ENCODE measurements at places on chromosomes 3 and 15. TPM values are rescaled to one million over a fixed set of nuclear protein-coding genes. Genes with fewer than 3 reads are reported as not detected.

The ACOX2 gene
- 43.0 TPM for total RNA-seq

The CLSTN2 gene
- 0.60 TPM for total RNA-seq

The ROBO1 gene
- total RNA-seq = 9.7 TPM

The ANKUB1 gene
- total RNA-seq = not detected

The CDHR4 gene
- total RNA-seq = not detected

The GASK1A gene
- total RNA-seq = 5.9 TPM

The ZPLD1 gene
- not detected for total RNA-seq

The C2CD4A gene
- 0.75 TPM for total RNA-seq

The PRKCD gene
- total RNA-seq = 53.7 TPM

The CD276 gene
- total RNA-seq = 62.5 TPM

The IL17RC gene
- total RNA-seq = 61.1 TPM

The IL20RB gene
- 1.8 TPM for total RNA-seq

The SPTSSB gene
- total RNA-seq = 0.41 TPM

The PRR20G gene
- total RNA-seq = not detected

The CEP97 gene
- total RNA-seq = 6.8 TPM

The XCR1 gene
- total RNA-seq = not detected

The ZFYVE19 gene
- total RNA-seq = 91.6 TPM

The UMPS gene
- total RNA-seq = 10.3 TPM

The PLSCR2 gene
- not detected for total RNA-seq

The HTR3E gene
- total RNA-seq = 1.3 TPM

The HAUS2 gene
- total RNA-seq = 13.8 TPM

The BFSP2 gene
- total RNA-seq = not detected

The SST gene
- 14.2 TPM for total RNA-seq
